ENCODE measurements at places on chromosomes 1 and 21.

DNA sequence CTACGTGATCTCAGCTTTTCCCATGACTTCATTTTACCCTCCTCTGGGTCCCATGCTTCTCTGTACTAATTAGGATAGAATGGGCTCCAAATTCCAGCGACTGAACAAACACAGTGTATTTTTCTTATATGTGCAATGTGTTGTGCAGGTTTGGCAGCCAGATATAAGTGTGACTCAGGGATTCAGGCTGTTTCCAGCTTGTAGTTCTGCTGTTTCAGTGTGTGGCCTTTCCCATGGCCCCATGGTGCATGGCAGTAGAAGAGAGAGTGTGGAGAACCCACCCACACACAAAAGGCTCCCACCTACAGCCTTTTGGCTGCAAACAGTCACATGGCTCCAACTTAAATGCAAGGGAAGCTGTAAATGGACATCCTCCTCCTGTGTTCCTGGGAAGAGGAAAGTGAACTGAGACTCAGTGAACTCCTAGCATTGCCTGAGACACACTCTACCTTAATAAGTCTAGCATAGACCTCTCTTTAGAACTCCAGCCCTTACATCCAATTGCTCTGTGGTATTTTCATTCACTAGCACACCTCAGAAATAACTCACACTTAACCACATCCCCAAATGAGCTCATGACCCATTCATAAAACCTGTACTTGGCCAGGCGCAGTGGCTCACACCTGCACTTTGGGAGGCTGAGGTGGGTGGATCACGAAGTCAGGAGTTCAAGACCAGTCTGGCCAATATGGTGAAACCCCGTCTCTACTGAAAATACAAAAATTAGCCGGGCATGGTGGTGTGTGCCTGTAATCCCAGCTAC, 58.7 kb downstream of the KIAA0040 start:
- no peak for DNase-seq

GRCh38 chr1:165843304-165843703, 15.9 kb downstream of the UCK2 start:
- DNase-seq: no peak

- DNase-seq: no peak
These were observed 2.6 kb downstream of the PADI1 start for GRCh38 chr1:17207540-17207939.

DNA sequence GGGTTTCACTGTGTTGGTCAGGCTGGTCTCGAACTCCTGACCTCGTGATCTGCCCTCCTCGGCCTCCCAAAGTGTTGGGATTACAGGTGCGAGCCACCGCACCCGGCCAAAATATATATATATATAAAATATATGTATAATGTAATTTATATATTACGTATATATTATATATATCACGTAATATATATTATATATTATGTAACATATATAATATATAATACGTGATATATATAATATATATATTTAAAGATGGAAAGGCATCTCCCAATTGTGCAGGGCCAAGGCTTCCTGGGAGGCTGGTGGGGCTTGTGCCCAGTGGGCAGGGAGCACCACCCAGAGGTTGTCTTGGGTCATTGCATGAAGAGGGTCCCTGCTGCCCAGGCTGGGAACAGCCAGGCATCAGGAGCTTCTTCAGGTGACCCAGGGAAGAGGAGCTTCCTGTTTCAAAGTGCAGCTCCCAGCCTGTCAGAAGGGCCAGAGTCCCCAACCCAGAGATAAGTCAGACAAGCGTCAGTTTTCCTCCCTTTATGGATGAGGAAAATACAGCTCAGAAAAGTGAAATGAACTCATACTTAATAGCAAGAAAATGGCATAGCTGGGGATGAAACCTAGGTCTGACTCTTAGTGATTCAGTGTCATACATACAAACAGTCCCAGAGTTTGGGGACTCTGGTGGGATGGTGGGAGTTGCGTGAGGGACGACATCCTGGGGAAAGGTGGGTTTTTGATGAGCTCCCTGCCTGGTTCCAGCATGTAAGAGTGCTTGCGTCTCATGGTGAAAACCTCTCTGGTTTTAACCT, 12.0 kb downstream of the UBE2Q1 start:
- peak; percentile 39 for DNase-seq

All from SW 1271 (cell line).